ENCODE measurements at places on chromosomes 4 and X.

- no peak for DNase-seq
Observed at GRCh38 chr4:72319601-72320021, 249.4 kb downstream of the ADAMTS3 start.

- no peak for DNase-seq
Observed at GRCh38 chr4:9997886-9998285, 23.4 kb downstream of the SLC2A9 start.

DNA sequence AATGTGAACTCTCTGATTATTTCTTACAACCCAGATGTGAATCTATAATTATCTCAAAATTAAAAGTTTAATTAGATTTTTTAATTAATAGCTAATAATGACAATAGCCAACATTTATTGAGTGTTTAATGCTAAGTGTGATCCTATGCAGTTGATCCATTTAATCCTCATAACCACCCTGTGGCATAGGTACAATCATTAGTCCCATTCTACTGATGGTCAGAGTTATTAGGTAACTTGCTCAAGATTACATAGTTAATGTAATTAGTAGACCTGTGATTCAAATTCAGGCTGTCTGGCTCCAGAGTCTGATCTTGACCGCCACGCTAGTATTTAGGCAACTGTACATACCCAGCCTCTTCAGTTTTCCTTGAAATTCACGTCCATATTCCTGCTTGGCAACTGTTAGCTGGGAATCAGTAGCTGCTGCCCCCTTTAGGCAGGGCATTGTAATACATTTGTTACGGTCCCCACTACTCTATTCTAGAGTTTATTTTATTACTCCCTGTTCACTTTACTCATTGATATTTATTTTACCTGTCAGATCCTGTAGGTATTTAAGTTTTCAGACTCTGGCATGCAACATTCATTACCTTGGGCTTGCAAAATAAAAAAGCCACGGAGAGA lies 20.6 kb upstream of the TEC start:
- DNase-seq = no peak

GRCh38 chr4:123397144-123398065 lies 810 bp downstream of the SPRY1 start:
- peak; percentile 34 for DNase-seq

- no peak for DNase-seq
Observed at GRCh38 chr4:139851133-139851532, 185.5 kb downstream of the MGST2 start.

GRCh38 chr4:155208258-155209054 lies at the start of gene NPY2R:
Gene NPY2R (plus strand): TSS chr4:155208636. CDS start chr4:155213940, 5,304 bp downstream.
- no peak for DNase-seq

GRCh38 chrX:9252182-9252581 lies 212.7 kb upstream of the TBL1X start:
- DNase-seq = no peak

DNA sequence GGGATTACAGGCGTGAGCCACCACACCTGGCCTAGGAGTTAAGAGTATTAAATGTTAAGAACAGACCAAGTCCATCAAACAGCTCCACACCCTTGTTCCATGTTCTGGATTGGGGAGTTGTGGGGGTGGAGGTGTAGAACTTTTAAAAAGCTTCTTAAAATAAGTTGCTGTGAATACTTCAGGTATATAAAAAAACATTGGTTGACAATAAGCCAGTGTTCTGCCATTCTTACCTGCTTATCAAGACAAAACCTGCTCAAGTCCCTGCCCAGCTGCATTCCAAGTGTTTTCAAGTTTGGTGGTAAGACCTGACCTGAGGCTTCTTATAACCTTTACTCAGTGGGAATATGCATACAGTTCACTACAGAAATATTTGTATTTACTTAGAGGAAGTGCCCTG lies 6.4 kb downstream of the RBM3 start:
- DNase-seq = no peak

GRCh38 chr4:20883231-20883630 lies 183.0 kb downstream of the PACRGL start:
- no peak for DNase-seq

GRCh38 chrX:78378476-78379115 lies 51.2 kb upstream of the CYSLTR1 start:
- no peak for DNase-seq

DNA sequence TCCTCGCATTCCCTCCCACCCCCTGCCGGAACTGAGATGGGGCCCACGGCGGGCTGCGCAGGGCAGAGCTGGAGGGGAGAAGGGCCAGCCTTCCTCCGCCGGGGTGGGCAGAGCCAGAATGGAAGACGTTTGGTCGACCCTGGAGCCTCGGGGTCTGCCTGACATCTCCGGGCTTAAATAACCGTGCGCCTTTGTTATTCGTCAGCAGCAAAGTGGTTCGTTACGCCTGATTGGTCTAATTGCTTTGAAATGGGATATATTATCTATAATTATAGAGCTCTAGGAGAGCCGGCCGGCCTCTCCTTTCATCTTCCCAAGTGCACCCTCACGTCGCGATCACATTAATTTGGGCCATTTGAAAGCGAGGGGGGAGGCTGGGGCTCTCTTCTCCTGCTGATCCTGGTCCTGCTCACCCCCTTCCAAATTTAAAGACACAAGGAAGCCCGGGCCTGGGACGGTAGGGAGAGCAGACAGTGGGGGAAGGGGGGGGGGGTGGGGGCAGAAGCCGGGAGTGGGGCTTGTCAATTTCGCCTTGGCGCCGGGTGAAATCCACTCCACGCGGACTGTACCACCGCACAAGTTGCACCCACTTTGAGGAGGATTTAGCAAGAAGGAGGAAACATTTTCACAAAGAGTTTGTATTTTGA lies 4.7 kb upstream of the MSX1 start:
- DNase-seq = peak; percentile 35
